ENCODE measurements at places on chromosomes 12 and 14.

- no peak for DNase-seq
Measured at GRCh38 chr14:89231426-89232113, 185.5 kb downstream of the FOXN3 start.

GRCh38 chr12:112018571-112019237, 5.5 kb downstream of the ERP29 start:
- peak; percentile 92 for DNase-seq

- no peak for DNase-seq
Measured at GRCh38 chr12:71411635-71412034, 28.0 kb upstream of the LGR5 start.

DNA sequence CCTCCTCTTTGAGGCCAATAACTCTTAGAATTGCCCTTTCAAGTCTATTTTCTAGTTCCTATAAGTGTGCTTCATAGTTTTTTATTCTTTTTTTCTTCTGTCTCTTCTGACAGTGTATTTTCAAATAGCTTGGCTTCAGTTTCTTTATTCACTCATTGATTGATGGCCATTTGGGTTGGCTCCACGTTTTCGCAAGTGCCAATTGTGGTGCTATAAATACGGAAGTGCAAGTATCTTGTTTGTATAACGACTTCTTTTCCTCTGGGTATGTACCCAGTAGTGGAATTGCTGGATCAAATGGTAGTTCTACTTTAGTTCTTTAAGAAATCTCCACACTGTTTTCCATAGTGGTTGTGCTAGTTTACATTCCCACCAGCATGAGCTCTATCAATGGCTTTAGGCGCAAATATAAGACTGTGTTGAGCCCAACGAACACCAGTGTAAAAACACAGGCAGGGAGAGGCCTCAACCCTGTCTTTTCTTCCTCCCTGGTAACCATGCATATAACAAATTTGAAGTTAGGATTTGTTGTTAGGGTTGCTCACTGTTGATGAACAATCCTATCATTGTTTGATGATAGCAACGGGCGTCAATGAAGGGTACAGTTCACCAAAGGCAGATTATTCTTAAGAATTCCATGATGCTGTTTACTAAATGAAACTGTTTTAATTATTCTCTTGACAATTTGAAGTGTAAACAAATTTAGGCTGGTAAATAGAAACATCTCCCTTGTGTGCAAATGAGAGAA, 13.3 kb upstream of the LMNTD1 start:
- no peak for DNase-seq

GRCh38 chr12:1606021-1606622, 11.7 kb upstream of the FBXL14 start:
- peak; percentile 84 for DNase-seq

DNA sequence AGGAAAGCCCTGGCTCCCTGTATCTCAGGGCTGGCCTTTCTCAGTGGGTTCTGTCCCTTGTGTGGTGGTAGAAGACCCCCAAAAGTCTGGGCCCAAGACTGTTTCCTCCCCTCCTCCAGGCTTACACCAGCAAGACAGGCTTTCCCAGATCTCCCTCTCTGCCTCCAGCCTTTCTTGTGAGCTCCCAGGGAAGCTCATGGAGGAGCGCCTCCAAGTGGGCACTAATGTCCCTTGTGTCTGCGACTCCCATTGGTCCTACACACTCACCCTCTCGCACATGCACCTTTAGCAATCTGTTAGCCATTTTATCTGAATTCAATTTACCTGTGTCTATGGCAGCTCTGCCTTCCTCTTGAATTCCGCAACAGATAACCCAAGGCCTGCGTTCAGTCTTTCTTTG, 251.1 kb upstream of the CAND1 start:
- no peak for DNase-seq

- peak; percentile 67 for DNase-seq
Measured at GRCh38 chr12:132955094-132956010, 754 bp downstream of the ZNF605 start.

GRCh38 chr12:108511633-108512540, 3.2 kb upstream of the FICD start:
- peak; percentile 65 for DNase-seq

- DNase-seq = peak; percentile 100
Measured at GRCh38 chr12:31518680-31519227, 72.2 kb downstream of the DENND5B start.

DNA sequence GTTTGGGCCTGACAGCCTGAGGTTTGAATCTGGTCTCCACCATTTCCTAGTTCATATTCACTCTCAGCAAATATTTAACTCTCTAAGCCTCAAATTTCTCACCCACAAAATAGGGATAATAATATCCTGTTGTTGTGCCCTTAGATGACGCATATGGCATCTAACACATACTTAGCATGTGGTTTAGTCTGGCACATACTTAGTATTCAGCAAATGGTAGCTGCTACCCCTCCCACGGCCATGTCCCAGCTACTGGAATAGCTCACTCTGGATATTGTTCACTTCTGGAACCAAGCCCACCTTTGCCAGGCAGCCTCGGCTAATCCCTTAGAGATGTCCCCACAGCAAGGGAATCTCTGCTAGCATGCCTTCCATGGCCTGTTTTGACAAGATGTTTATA, 53.3 kb downstream of the BICD1 start:
- peak; percentile 41 for DNase-seq

- no peak for DNase-seq
Measured at GRCh38 chr14:101843665-101844064, 82.2 kb downstream of the PPP2R5C start.

GRCh38 chr14:59336098-59336497, 129.1 kb downstream of the GPR135 start:
- DNase-seq = no peak

- no peak for DNase-seq
Measured at GRCh38 chr12:50006280-50006679, 19.0 kb downstream of the RACGAP1 start.

GRCh38 chr12:41981758-41982157, 162.9 kb downstream of the GXYLT1 start:
- peak; percentile 10 for DNase-seq

- DNase-seq = no peak
Measured at GRCh38 chr14:65926935-65927700, 514.6 kb downstream of the FUT8 start.

DNA sequence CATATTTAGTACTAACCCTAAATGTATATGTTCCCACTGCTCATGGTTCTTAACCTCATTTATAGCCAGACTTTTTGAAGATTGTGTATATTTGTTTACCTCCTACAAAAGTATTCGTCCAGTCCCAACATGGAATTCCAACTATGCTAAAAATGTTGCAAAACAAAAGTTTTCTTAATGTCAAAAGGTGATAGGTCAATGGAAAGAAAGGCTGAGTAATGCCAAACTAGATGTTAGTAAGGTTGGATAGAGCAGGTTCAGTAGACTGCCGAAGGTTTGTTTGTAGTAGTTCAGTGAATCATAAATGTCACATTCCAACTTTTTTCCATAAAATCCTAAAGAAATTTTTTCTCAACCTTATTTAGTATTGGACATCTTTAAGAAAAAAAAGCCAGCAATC, 874.5 kb downstream of the FLRT2 start:
- DNase-seq = peak; percentile 13

- DNase-seq = no peak
Measured at GRCh38 chr14:65453807-65454480, 41.4 kb downstream of the FUT8 start.

Measured in IMR-90 (cell line).